ENCODE measurements at places on chromosomes 2 and 18.

- no peak for ATAC-seq
These were observed 22.5 kb downstream of the TEX44 start for GRCh38 chr2:231615058-231615671.

DNA sequence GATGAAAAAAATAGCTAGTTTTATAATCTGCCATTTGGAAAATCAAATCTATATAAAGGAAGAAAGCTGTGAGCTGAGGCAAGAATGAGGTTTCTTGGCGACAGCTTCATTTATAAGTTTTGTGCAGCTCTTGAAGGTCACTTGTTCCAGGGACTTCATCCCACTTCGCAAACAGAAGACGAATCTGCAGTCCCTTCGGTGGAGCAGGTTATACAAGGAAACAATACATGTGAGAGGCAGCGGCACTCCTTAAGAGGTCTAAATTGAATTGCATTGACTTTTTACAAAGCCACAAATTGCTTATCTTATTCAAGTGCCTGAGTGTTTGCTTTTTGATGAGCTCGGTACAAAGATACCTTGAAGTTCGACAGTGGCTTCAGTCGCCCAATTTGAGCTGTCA lies 72.2 kb downstream of the C1QL2 start:
- no peak for ATAC-seq

GRCh38 chr18:54280220-54280569 lies 10.9 kb downstream of the POLI start:
- no peak for ATAC-seq

DNA sequence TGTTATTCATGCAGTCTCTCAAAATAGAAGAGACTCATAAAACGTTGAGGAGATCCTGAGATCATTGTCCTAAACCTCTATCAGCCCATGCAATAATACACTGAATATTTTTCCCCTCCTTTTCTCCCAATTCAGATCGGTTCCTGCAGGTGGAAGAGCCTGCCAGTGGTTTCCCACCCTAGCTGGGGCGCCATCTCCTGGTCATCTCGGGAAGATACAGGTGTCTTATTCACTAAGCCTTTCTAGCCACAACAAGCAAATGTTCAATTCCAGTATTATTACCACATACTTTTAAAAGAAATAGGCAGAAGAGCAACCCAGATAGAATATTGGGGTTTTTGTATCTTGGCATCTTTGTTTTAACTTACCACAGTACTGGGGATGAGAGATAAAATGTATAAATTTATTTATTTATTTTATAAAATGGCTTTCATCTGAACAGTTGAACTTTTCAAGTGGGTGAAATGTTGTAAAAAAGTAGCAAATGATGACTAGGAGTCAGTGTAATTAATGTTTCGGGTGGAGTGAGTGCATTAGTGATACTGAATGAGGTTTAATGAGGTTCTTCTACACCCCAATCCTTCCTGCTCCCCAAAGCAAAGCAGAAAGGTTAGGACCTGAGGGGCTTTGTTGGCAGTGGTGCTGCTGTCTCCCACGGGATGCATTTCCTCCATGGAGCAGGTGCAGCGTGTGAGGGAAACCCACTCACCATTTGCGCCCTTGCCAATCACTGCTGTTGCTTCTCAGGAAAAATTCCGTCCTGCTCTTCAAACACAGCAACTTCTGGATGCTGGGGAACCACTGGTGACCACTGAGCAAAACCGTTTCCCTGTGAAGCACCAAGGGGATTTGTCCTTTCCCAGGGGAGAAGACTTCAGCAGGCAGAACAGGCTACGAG lies 147.1 kb upstream of the FHL2 start:
- ATAC-seq, result no peak

GRCh38 chr2:26492749-26493515 lies 15.0 kb upstream of the OTOF start:
- ATAC-seq, result no peak

GRCh38 chr18:21145371-21145770 lies 33.8 kb upstream of the ROCK1 start:
- ATAC-seq, result no peak

All from activated CD4-positive, CD25-positive, alpha-beta regulatory T cell treated with anti-CD3 and anti-CD28 coated beads, Interleukin-2, amount 50 U/mL, for 24 hours (primary cell).